ENCODE measurements at places on chromosomes 12 and 14.

GRCh38 chr14:101072531-101072930 lies 169.0 kb upstream of the RTL1 start:
- no peak for DNase-seq

GRCh38 chr12:110941391-110941790 lies 21.0 kb upstream of the MYL2 start:
- DNase-seq, result no peak

GRCh38 chr12:56129206-56129941 lies 1.3 kb downstream of the ESYT1 start:
- peak; percentile 31 for DNase-seq

DNA sequence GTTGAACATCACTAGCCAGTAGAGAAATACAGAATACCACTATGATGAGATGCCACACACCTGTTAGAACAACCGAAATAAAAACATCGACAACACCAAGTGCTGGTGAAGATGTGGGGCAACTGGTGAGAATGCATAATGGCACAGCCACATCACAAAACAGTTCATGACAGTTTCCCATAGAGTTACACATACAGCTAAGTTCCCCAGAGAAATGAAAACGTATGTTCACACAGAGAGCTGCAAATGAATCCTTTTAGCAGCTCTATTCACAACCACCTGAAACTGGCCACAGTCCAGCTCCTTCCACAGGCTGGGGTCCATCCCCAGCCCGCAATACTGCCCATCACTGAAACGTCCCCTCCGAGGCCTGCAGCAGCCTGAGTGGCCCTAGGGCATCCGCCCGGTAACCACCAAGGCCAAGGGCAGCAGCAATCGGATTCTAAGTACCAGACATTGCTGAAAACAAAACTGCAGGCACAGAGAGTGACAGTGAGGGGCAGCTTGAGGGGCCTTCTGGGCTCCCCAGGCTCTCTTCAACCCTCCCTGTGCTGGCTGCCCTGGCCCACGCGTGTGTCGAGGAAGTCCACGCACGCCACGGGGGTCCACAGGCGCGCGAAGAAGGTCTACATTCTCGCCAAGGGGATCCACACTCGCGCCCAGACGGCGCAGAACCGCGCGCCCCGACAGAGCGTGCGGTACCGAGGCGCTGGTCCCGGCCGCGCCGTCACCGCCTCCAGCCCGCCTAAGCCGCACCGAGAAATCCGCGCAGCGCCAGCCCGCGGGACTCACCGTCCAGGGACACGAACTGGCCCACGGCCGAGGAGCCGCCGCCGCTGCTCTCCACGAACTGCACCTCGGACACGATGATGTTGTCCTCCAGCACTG lies 903 bp downstream of the BRF1 start:
- no peak for DNase-seq

DNA sequence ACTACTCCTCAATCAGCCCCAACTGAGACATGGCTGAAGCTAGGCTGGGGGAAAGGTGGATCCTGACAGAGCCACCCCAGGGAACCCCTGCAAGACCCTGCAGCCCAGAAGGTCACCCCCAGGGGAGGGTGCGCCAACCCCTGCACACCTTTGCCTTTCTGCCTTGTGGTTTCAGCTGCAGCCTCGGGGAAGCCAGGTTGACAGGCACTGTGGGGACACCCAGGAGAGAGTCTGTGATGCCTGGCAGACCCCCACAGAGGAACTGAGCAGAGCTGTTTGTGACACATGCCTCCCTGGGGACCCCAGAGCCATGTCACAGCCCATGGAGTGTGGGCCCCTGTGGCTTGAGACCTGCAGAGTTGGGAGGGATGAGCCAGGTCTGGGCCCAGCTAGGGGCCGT lies 11.8 kb upstream of the HHIPL1 start:
- DNase-seq, result no peak

GRCh38 chr12:41465526-41465925 lies 277.4 kb downstream of the PDZRN4 start:
- DNase-seq, result no peak

DNA sequence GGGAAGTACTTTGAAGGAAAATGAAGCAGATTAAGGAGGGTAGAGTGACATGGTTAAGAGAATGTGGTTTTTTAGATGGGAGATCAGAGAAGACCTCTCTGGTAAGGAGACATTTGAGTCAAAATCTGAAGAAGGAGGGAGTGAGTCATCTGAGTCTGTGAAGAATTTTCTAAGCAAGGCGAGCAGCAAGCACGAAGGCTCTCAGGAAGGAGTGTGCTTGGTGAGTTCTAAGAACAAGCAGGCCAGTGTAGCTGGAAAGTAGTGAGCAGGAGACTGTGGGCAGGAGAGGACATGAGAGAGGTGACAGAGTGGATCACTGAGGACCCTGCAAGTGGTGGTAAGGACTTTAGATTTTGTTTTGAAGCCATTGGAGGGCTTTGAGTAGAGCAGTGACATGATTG lies 76.3 kb upstream of the FUT8 start:
- DNase-seq, result no peak

GRCh38 chr12:30977537-30978349 lies 51.2 kb downstream of the TSPAN11 start:
- no peak for DNase-seq

DNA sequence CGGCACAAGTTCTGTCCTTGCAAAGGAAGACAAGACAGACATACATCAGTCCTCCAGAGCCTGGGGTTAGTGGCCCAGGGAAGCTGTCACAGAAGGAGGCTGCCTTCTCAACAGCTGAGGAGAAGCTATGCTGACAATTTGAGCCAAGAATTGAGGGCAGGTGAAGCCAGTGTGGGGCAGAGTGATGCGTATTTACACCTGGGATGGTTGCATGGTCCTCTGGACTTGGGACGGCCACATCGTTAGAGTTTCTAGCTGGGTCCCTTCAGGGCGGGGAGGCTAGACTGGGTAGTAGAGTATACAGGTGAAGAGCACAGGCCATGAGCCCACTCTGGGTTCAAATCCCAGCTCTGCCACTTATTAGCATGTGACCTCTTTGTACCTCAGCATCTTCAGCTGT lies 16.5 kb downstream of the KRT85 start:
- no peak for DNase-seq

GRCh38 chr14:83548061-83548839 lies 1981.7 kb upstream of the FLRT2 start:
- no peak for DNase-seq

- no peak for DNase-seq
Observed at GRCh38 chr12:75322464-75322863, 7.7 kb downstream of the CAPS2 start.

- DNase-seq, result no peak
Observed at GRCh38 chr14:100239211-100239839, 381 bp downstream of the YY1 start.

DNA sequence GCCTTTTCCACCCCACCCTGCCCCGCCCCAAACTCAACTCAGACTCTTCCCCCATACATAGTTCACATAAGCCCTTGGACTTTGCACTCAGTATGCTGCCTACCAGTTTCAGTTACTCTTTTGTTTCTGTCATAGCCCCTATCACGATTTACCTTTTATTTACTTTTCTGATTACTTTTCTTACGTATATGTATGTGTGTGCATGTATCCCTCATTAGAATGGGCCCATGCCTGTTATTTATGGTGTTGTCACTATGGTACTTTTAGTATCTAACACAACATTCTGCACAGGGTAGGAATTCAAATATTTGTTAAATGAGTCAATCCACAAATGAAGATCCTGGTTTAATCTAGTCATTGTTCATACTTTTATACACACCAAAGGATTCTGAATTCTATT lies 16.5 kb upstream of the LUM start:
- DNase-seq, result no peak

DNA sequence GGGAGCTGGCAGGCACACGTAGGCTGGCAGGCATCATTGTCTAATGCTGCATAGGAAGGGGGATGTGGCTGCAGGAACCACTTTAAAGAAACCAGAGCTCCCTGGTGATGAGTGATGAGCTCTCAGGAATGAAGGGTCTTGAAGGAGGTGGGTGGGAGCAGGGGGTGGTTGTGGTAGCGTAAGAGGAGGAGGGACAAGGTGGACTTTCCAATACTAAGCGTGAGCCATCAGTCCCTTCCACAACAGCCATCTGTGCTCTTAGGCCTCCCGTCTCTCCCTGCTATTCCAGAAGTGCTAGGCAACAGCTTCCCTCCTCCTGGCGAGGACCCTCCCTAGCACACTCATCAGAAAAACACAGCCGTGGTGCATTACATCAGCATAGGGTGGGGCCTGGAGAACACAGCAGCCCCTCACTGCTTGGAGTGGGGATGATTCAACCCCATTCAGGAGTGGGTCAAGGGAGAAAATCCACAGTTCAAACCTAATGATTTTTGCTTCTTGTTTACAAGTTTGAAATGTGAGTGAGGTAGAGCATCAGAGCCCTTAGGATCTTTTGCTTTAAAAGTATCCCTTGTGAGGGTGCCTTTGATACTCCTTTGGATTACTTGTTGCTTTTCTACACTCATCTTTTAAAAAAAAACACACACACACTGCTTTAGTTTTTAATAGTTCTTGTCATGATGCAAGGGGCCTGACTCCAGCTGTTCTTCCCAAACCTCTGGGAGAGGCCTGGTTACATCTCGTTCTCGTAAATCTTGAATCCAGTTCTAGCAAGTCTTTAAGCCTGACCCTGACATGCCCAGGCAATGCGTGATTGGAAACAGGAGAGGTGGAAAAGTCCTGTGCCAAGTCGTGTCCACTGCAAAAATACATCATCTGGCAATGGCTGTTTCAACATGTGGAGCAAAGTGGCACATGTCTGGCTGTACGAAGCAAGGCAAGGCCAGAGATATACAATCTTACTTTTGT lies 356.4 kb upstream of the DDHD1 start:
- no peak for DNase-seq

- DNase-seq, result no peak
Observed at GRCh38 chr12:47400266-47400665, 305.6 kb downstream of the RPAP3 start.

DNA sequence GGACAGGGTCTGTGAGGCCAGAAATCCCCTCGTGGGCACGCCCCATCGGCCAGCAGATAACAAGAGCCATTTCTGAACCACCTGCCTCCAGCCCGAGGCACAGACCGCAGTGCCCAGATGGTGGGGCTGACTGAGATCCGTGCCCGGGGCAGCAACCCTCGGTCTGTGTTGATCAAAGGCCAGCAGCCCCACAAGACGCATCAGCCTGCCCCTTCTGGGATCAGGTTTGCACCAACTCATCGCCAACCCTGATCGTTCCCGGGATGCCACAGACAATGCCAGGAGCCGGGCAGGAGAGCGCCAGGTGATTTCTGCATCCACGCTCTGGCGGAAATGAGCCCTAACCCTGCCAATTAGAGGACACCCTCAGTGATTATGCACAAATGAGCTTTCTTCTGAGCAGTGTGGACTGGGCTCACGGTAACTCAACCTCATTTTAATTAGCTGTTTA lies 64.5 kb downstream of the TESC start:
- no peak for DNase-seq

DNA sequence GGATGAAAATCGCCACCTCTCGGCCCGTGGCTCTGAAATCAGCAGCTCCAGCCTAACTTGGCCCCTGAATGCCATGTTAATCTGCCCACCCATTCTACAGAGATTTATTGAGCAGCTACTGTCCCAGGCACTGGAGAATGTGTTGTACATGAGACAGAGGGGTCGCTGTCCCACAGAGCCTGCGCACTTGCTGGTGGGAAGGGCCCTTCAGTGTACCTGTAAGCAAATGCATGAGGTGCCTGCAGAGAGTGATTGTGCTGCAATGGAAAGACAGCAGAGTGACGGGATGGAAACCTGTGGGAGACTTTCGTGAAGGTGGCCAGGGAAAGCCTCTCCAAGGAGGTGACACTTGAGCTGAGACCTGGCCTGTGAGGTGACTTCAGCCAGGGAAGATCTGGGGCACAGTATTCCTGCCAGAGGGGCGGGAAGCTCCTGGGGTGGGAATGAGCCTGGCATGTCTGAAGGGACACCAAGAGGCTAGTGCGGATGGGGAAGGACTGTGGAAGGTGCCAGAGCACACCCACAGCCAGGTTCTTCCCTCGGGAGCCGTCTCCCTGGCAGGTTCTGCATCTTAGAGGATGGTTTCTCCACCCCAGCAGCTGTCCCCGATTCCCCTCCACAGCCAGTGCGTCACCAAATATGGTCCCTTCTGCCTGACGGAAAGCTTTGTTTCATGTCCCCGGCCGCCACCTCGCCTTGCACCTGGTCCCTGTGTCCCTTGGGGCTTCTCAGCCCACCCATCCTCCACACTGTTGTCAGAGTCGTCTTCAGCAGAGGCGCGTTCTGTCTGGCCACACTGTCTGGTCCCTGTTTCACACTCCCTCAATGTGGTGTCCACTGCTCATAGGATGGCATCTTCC lies 8.7 kb downstream of the SMIM41 start:
- DNase-seq, result no peak

DNA sequence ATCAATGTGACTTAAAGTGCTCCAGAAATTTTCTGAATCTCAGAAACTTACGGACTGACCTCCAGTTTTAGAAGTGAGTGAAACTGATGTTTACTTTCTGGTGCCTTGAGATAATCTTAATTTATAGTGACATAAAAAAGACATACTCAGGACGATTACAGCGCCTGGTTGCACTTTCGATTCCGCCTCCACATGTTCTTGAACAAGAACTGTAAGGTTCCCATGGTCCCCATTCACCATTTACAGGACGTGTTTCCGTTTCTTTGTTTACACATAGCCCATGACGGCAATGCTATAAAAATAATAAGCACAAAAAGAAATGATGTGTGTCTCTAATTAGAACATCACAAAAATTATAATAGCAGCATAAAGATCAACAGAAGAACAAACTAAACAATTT lies 98.2 kb downstream of the ADAMTS20 start:
- no peak for DNase-seq

- no peak for DNase-seq
Observed at GRCh38 chr12:19760611-19761010, 321.3 kb downstream of the AEBP2 start.

DNA sequence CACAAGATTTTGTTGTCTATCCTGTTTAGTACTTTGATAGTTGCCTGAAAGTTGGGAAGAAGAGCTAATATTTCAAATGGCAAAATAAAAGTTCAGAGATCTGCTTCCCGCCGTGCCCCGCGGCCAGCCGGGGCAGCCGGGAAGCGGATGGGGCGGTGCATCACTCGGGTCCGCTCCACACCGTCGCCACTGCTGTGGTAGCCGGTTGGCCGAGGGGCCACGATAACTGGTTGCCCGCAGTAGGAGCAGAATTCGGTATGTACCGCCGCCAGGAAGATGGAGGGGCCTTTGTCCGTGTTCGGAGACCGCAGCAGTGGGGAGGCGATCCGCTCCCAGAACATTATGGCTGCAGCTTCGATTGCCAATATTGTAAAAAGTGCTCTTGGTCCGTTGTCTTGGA lies 427.2 kb upstream of the PDE3A start:
- no peak for DNase-seq

- no peak for DNase-seq
Observed at GRCh38 chr14:102903248-102903888, 19.1 kb upstream of the AMN start.

DNA sequence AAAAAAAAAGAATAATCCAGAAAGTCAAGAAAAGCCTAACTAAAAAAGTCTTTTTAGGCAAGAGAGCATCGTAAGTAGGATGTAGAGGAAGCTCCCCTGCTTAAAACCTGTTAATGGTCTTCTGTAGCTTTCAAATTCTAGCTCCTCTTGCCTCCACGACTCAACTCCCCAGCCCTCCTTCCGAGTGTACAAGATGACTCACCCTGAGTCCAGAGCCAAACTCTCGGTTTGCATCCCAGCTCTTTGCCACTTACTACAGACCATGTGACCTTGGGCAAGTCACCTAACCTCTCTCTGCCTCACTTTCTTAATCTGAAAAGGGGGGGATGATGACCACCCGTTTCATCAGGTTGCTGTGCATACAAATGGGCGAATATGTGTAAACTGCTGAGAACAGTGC lies 460.4 kb downstream of the DPF3 start:
- no peak for DNase-seq

All from SHP77 treated with DMSO at 0.1 percent for 48 hours (cell line).